ENCODE measurements at places on chromosomes 2 and 18.
A peak's percentile ranks its signal among the peaks of the same experiment; 100 is the strongest.

DNA sequence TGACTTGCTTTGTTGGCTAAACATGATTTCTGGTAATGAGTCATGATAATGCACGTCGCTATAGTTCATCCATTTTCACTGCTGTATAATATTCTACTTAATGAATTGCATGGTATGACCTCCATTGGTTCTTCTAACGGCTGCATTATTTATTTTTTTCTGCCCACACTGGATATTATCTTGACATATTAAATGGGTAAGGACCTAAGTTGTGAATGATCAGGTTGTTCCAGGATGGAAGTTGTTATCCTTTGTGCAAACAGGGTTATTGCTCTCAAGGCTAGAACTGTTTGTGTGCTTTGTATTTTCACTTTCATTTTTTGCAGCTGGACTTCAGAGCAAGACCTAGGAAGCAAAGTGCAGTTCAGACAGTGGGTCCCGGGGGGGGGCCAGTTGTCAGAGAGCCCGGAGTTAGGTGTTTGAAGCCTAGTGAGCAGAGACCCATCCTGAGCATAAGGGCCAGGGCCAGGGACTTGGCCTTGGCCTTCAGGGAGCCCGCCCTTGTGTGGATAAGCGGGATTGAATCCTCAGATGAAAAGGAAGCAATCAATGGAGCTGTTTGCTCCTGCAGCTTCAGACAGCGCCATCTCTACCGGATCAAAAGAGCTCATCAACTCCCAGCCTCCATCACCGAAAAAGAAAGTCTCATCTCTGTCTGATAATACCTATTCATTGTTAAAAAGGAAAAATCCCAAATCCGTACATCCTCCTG, 48.2 kb downstream of the AGAP1 start:
- peak; percentile 47 for DNase-seq

DNA sequence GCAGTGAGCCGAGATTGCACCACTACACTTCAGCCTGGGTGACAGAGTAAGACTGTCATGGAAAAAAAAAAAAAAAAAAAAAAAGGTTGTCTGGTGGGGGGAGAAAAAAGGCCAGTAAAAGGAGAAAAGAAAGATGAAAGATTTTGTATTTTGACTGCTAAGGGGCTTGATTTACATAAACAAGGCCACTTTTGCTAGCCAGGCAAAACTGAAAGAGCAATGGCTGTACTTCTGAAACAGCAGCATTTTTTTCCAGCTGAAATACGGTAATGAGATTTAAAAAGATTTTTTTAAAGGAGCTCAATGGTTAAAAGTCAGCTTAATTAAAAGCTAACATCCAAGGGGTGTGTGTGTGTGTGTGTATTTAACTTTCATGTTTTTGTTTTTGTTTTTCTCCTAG, 11.3 kb upstream of the OXER1 start:
- DNase-seq: no peak

GRCh38 chr2:3263487-3263886, 114.1 kb downstream of the EIPR1 start:
- DNase-seq: no peak

GRCh38 chr2:201971531-201972228, 62.0 kb upstream of the FZD7 start:
- no peak for DNase-seq

- no peak for DNase-seq
Observed at GRCh38 chr2:133333181-133333580, 235.1 kb downstream of the NCKAP5 start.

DNA sequence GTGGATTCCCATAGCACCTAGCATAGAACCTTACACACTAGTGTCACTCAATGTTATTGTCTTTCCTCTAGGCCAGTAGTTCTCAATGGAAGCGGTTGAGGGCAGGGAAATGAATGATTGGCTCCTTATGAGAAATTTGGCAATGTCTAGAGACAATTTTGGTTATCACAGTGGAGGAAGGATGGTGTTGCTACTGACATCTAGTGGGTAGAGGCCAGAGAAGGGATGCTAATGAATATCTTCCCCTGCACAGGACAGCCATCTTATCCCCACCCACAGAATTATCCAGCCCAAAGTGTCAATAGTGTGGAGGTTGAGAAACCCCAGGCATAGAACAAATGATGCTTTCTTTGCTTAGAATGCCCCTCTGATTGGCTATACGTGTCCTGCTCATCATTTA, 15.8 kb downstream of the C18orf63 start:
- DNase-seq: no peak

- no peak for DNase-seq
Observed at GRCh38 chr18:63146828-63147409, 172.7 kb downstream of the BCL2 start.

GRCh38 chr2:100105678-100106054, 36.7 kb downstream of the AFF3 start:
- no peak for DNase-seq

DNA sequence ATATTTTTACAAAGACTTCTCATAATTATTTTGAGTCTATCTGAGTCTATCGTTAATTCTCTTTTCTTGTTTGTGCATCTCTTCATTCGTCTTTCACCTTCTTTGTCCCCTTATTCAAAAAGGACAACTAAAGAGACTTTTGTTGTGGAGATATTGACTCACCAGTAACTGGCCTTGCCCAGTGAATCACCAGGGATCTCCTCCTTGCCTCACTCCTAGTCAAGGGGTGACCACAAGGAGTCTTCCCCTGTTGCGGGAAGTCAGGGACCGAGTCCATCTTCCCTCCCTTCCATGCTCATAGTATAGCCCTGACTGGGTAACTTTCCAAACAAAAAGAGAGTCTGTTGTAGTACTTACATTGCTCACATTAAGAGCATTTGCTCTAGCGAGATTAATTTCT, 158.9 kb downstream of the NEB start:
- no peak for DNase-seq

- no peak for DNase-seq
Observed at GRCh38 chr2:168471163-168471475, 15.0 kb downstream of the CERS6 start.

GRCh38 chr2:75361486-75361885, 162.2 kb upstream of the TACR1 start:
- no peak for DNase-seq

DNA sequence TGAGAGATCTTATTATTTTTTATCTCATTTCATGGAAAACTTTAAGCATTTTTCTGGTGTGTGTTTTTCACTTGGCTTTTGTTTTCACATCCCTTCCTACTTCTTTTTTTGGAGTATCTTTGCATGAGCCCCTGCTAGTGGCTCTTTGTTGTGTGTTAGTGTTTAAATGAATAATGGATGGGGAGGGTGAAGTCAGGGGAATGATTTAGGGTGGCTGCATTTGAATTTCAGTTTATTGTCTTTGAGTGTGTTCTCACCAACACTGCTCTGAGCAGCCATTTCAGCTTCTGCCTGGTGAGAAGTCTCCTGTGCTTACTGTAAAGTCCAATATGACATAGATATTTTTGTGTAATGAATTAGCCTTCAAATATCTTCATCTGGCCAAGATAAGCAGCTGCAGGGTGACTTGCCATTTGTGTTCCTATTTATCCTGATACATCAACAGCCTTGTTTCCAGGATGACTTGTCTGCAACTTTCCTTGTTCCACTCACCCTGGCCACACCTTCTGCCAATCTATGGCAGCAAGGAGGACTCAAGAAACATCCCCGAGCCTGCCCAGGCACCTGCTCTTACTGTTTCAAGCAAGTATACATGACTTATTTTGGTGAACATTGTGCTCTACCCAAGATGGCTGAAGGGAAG, 182.6 kb downstream of the PDE11A start:
- DNase-seq: no peak

DNA sequence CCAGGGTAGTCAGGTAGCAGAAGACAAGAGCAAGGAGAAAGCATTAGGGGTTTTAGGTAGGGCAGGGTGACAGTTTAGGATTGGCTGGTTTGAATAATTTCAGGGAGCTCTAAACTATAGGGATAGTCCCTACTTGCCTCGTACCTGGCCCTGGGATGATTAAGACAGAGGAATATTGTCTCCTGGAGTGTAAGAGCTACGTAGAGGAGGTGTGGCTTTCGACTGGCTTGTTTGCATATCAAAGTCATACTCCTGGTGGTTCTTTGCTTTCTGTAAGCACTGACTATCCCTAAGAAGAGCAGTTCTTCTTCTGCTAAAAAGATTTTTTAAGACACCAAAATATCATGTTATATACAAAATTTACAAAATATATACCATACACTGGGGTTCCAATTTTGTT, 1867.4 kb downstream of the SUCLG1 start:
- DNase-seq: no peak

DNA sequence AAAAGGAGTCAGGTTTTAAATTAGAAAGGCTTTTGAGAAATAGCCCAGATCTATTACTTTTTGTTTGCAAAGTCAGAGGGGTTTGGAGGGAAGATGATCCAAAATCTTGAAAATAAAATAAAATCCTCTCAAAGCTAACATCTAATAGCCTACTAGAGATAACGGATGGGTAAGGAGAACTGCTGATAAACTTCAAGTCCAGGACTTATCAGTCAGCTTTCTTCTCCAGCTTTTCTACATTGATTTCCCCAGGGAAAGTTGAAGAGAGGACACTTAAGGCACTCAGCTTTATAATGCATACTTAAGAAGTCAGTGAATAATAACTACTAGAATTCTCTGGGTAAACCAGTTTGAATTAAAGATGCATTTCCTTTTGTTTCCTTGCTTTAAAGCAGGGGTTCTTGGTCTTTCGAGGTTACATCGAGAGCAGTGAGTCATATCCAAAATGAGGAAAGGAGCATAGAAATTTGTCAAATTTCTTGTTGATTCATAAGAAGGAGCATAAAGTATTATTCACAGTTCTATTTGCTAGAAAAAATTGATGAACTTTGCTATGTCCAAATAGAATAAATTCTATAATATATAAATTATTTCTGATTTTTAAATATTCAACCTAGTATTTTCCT, 43.2 kb upstream of the ITPRID2 start:
- no peak for DNase-seq

GRCh38 chr2:151906633-151906998, 78.4 kb upstream of the ARL5A start:
- DNase-seq: no peak

DNA sequence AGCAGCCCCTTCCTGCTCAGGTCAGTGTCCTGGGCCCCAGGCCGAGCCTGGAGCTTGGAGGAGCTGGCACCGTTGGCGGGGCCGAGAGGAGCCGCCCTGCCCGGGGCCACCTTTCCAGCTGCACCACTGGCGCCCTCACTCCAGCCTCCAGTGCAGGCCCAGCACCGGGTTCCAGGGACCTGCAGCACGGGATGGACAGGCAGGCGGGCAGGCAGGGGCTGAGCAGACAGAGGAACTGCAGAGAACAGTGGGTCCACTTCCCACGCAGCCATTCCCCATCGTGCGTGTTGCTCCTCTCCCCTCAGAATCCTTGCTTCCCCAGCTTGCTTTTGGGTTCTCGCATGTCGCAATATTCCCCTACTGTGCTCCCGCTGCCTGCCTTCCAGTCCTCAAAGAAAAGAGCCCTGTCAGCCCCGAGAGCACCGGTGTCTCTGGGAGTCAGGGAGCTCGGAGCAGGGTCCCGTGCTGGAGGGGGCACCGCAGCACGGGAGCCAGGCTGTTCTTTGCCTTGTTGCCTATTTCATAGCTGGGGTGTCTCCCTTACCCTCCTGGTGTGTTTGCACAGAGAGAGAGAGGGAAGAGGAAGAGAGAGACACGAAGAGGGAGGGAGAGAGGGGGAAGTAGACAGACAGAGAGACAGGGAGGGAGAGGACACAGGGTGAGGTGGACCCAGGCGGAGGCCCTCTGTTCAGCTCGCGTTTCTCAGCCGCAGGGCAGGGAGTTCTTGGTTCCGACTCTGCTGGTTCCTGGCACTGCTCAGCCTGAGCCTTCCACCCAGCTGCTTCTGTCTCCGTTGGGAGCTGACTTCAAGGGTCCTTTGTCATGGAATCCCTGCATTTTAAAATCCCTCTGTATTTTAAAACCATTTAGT, 126.0 kb downstream of the MBP start:
- no peak for DNase-seq

- no peak for DNase-seq
Observed at GRCh38 chr2:141037361-141037760, 1093.5 kb downstream of the LRP1B start.

GRCh38 chr2:3823748-3824147, 120.4 kb downstream of the DCDC2C start:
- no peak for DNase-seq

- DNase-seq: no peak
Observed at GRCh38 chr2:46098621-46099062, 198.6 kb upstream of the EPAS1 start.

DNA sequence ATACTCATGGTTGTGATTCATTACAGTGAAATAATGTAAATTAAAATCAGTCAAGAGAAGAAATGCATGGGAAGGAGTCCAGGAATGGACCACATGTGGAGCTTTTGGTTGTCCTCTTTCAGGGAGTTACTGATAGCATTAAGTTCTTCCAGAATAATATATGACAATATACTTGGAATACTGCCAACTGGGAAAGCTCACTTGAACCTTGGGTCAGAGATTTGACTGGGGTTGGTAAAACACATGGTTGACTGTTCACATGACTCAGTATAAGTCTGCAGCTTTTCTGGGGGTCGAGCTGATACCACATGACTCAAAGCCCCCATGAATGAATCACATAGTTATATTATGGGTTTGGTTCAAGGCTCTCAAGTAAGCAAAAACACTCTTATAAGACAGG, 1109.0 kb upstream of the CHAC2 start:
- no peak for DNase-seq

GRCh38 chr2:36165132-36165531, 190.4 kb upstream of the CRIM1 start:
- DNase-seq: no peak

DNA sequence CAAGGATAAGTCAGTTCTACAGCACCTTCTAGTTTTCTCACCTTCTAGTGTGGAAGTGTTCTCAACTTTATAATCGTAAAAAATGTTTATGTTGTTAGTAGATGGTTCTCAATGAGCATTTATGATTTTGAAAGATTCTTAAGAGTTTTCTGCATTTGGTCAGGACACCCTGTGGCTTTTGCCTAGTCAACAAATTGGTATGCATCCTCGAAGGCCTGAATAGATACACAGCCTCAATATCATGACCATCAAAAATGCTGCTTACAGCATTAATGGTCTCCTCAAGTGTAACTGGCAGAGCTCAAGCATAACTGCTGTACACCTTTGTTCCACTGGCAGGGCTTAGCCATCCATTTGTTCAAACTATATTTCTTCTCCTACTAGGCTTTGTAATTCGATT, 96.7 kb downstream of the CRACDL start:
- no peak for DNase-seq

DNA sequence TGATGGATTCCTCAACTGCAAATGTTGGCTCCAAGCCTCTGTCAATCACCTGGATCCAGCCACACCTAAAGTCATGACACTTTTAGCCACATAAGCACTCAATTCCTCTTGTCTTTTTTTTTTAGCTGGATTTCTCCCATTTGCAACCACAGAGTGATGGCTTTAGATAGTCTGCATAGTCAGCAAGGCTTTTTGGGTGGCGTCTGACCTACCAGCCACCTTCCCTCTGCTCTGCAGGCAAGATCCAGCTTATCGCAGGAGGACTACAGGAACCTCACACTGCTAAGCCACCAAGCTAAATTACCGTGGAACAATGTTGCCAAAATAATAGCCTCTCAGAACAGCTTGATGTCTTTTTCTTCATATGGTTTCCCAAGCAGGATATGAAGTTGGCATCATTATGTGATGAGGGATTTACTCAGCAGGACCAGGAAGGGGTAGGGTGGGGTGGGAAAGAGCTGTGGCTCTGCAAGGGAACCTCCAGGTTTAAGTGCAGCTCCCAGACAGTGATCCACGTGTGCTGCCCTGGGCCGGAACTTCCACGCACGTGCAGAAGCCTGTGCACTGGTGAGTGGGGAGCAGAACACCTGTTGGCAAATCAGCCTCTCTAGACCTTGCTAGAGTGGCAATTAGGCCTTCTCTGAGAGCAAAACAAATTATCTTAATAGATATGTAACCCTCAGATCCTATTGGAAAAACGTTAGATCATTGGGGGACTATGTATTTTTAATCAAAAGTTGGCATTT, 170.6 kb upstream of the NCK2 start:
- no peak for DNase-seq

- DNase-seq: no peak
Observed at GRCh38 chr2:8893978-8894820, 56.8 kb upstream of the KIDINS220 start.

All from cardiac septum (tissue), 1 donor.